Stimulated activated CD4-positive, alpha-beta T cell treated with anti-CD3 and anti-CD28 coated beads, Interleukin-1b, Interleukin-23, amount 100 ng/mL, for 1 hour (primary cell): ENCODE measurements at places on chromosomes 7 and 10.

DNA sequence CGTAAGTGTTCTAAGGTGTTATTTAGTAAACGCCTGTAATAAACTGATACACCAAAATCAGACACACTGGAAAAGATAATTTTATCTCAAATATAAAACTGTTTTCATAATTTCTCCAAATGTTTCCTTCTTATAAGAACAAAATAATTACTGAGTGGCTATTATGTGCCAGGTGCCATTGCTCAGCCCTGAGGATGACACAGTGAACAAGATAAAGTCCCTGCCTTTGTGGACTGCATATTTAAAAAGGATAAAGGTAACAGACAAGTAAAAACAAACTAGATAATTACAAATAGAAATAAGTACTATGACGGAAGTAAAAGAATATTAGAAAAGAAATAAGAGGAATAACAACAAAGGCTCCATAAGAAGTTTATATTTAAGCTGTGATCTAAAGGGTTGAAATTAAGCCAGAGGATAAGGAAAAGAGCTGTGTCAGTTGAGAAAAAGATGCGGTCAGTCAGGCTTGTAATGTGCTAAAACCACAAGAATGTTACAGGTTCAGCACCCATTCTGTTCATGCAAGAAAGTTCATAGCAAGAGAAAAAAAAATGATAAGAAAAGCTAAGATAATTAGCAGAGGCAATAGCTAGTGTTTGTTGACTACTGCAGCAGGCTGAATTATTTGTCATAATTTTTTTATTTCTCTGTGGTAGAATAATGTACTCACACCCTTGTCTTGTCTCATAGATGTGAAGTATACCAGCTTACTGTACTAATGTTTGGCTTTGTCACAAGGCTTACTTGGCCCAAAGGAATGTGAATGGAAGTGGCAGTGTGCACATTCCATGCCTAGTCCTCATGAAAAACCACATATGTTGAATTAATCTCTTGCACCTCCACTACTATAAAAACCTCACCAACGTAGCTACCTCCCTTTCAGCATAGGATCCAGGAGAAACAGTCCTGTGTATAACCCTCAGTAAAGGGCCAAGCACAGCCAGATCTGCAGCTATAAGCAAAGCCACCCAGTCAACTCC, 75.1 kb downstream of the CRPPA start:
- DNase-seq = no peak

DNA sequence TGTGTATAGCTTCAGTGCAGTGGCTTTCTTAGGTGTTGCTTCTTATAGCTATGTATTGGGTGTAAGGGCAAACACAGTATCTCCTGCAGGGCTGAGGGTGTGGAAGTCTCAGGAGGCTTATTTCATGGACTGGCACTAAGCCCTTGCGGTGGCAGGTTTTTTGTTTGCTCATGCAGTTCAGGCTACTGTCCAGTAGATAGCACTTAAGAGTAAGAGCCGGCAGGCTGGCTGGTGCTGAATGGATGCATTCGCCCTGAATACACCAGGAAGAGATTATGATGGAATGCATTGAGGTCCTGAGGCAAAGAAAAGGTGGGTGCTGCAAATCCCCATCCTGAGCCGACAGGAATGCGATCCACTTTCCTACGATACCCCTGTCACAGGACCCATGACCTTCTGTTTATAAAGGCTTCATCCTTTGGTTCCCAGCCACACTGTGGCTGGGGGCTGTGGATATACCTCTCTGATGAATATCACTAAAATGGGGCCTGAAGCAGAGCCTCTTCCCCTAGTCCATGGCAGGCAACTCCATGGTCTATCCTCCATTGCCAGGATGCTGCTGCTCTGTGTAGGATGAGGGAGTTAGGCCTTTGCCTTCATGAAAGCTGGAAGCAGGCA, 44.9 kb downstream of the ANXA8 start:
- DNase-seq = no peak

- no peak for DNase-seq
Observed at GRCh38 chr10:133528845-133529575, 1.8 kb downstream of the CYP2E1 start.

GRCh38 chr7:11228515-11228914, 254.8 kb downstream of the PHF14 start:
- DNase-seq = no peak

GRCh38 chr7:77450613-77451012, 34.5 kb upstream of the GSAP start:
- DNase-seq = no peak

DNA sequence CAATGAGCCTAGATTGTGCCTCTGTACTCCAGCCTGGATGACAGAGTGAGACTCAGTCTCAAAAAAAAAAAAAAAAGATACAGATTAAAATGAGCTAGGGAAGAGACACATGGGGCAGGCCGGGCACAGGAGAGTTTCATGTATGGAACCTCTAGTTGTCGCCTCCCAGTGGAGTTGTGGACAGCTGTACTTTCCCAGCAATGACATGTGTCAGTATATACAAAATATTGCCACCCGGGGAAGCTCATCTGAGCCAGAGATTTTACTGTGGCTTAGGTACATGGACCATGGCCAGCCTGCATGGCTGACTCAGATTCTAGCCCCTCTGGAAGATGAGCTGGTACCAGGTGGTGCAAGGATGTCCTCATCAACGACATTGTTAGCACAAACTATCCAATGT, 87.4 kb downstream of the COL26A1 start:
- no peak for DNase-seq
